ENCODE measurements at places on chromosomes 6 and 20.

- no peak for DNase-seq
Measured at GRCh38 chr6:90703336-90703735, 116.5 kb upstream of the MAP3K7 start.

DNA sequence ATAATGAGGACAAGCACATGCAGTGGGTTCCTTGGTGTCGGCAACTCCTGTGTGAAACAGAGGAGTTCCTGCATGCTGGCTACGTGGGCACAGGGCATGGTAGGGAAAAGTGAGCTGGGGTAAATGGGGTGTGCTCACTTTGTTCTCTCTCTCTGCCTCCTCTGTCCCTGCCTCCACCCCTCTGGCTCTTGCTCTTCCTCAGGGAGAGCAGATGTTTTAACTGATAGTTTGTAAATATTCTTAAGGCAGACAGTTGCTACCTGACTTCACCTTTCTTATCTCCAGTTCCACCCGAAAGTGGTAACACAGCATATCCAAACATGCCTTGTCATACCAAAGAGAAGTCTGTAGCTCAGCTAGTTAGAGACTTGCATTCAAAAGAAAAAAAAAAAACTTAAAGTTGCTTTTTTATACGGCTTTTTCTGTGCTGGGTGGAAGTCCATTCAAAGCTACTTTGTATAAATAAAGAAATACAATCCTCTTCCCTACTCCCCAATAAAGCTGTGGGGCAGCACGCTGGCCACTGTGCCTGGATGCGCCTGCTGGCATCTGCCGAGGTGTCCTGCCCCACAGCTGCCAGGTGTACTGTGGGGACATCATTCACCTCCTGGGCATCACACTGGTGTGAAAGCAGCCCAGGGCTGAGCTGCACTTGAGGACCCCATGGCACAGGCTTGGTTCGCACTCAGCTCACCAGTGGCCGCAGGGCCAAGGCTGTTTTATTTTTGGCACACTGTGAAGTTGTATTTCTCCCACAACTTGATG is 93.6 kb downstream of the FOXC1 start:
- no peak for DNase-seq

DNA sequence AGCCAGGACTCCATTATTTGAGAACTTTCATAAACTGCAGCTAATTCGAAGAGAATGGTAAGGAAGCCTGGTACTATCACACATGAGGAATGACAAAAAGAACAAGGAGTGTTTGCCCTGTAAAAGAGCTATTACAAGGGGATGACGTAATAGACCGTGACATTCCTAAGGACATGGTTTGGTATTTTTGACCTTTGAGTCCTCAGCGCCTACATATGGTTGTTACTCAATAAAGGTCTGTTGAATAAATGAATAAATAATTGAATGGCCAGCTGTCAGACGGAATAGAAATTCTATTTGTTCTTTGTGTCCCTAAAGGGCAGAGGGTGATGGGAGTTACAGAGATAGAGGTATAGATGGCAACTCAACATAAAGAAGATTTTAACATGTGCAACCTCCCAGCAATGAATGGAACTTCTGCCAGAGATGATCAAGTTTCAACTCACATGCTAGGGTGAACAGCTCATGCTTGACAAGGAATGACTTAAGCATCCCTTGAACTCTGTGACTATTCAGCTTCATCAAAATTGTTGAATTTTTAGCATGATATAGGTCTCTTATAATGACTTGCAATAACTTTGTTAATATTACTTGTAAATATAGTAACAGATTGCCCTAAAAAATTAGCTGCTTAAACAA is 115.4 kb downstream of the TENT5A start:
- DNase-seq: no peak

- peak; percentile 3 for DNase-seq
Measured at GRCh38 chr6:28537509-28538140, 11.9 kb downstream of the GPX5 start.

DNA sequence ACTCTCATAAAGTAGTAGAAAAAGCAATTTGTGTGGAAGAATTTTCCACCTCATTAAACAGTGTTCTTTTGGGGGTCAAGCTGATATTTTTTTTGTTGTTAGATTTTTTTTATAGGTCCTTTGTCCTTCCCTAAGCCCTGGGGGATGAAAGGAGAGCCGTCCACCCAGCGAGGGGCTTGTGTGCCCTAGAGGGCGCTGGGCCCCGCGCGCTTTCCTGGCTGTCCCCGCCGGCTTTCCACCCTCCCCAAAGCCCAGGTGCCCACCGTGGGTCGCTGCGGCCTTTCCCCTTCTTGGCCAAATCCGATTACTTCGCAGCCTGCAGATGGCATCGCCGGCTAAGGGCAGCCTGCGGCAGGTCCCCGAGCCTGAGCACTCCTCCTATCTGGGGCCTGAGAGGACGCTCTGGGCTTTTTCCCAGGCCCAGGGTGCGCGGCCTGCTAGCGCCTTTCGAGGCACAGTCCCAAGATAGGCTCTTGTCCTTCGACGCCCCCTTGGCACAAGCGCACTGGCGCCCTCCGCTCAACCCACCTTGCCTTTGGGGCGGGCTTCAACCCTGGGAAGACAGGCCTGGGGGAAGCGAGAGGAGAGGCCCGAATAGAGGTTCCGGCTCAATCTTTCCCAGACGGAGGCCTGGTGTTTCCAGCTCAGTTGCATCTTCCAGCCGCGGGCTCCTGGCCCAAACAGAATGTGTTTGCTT is 33.6 kb downstream of the TFAP2A start:
- DNase-seq: no peak

- DNase-seq: no peak
Measured at GRCh38 chr6:91941838-91942237, 1355.0 kb upstream of the MAP3K7 start.

- DNase-seq: no peak
Measured at GRCh38 chr6:169445227-169445626, 191.6 kb upstream of the THBS2 start.

DNA sequence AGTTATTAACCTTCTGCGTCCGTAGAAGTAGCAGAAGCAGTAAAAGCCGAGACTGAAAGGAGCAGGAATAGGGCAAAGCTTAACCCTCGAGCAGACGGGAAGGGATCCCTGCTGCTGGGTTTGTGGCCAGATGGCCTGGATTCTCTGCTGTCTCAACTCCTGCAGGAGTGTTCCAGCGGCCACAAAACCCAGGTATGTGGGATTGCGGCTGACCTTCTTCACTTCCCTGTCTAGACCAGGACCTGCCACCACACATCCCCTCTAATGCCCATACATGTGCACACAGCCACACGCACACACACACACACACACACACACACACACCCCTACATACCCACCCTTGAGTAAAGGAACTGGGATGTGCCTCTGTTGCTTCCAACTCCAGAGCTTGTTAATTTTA is 33.1 kb upstream of the TNFRSF21 start:
- no peak for DNase-seq

- no peak for DNase-seq
Measured at GRCh38 chr6:133568970-133569889, 319.7 kb upstream of the TCF21 start.

GRCh38 chr6:43766964-43767461 is 3.0 kb upstream of the VEGFA start:
- no peak for DNase-seq

DNA sequence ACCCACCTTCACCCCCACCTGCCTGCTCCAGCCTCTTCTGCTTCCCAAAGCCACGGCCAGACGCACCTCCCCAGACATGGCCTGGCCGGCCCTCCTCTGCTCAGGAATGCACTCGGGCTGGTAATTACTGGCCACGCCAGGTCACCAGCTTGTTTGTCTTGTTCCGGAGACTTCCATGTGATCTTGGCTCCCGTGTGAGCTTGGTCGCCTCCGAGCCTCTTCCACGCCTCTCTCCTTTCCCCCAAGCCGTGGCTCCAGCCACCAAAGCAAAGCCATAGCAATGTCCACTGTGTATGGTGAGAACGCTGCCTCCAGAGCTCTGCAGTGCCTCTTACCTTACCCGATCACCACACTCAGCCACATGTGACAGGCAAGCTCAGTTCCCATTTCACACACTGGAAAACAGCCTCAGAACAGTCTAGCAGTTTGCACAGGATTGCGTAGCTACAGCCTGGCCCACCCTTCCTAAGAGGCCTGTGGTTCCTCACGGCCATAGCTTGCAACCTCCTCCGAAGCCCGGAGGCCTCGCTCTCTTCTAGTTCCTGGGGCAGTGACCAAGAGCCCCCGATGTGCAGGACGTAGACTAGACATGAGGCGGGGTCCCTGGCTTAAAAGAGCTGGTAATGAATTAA is 48.1 kb upstream of the AFDN start:
- no peak for DNase-seq

- DNase-seq: peak; percentile 42
Measured at GRCh38 chr6:35300848-35301247, 3.2 kb downstream of the DEF6 start.

GRCh38 chr6:47788498-47788884 is 6.7 kb downstream of the OPN5 start:
- no peak for DNase-seq

GRCh38 chr6:87723170-87724078 is 21.4 kb upstream of the AKIRIN2 start:
- DNase-seq: no peak

DNA sequence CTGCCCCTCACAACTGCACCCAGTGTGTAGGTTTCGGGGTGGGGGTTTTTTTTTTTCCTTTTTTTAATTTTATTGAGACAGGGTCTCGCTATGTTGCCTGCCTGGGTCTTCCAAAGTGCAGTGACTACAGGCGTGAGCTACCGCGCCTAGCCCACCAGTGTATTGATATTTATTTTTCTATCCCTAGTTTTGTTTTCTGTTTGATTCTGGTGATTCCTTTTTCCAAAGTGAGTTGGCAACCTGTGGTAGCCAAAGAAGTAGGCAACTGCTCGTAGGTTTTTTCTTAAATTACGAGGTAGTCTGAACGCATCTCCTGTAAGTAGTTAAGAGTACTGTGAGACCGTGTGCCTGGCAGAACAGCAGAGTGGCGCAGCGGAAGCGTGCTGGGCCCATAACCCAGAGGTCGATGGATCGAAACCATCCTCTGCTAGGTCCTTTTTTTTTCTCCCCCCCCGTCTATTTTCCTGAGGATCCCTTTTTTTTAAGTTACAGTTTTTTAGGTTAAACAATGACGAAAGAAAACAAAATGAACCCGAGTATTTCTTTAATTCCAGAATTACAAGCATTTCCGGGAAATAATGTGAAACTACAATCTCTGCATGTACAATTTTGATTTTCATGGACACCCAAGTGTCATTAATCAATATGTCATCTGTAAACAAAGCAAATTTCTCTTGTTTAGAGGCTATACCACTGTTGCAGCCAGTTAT is 78.7 kb upstream of the BTN3A2 start:
- peak; percentile 68 for DNase-seq

DNA sequence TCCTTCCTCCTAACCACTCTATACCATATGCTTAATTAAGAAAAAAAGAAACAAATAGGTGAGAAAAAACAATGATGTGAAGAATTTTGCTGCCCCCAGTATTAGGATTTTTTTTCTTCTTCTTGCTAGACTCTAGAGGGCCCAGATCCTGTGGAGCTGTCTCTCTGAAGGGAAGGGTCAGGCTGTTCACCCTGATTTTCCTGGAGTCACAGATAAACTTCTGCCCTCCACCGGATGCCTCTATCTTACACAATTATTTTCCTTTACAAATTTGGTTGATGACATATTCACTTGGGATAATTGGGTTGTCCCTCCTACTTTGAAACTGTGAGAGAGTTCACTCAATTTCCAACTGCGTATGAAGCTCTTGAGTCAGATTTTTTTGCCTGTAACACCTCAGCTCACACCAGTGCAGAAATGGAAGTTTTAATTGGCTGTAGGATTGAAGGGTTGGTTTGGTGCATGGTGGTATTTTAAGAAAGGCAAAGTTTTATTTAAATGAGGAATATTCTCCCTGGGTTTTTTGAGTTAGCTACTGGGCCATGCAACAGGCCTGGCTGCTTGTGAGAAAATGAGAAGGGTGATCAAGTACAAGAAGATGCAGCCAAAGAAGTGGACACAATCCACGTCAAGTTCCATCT is 73.7 kb upstream of the ESR1 start:
- no peak for DNase-seq

- no peak for DNase-seq
Measured at GRCh38 chr6:23797041-23797440, 329.0 kb upstream of the NRSN1 start.

- peak; percentile 53 for DNase-seq
Measured at GRCh38 chr20:63740070-63740626, 572 bp downstream of the SLC2A4RG start.

GRCh38 chr6:108677357-108677756 is 116.6 kb downstream of the FOXO3 start:
- no peak for DNase-seq

- no peak for DNase-seq
Measured at GRCh38 chr6:35214869-35215664, 1.3 kb downstream of the SCUBE3 start.

All from effector CD4-positive, alpha-beta T cell (primary cell).